NCI-H187 treated with DMSO at 0.1 percent for 48 hours (cell line): ENCODE measurements at places on chromosomes 1 and 21.

- no peak for DNase-seq
These were observed 13.5 kb downstream of the OLFML2B start for GRCh38 chr1:162010175-162010506.

GRCh38 chr1:172654535-172654934 lies 4.4 kb upstream of the FASLG start:
- DNase-seq, result no peak

GRCh38 chr1:234504969-234505768 lies 26.2 kb upstream of the TARBP1 start:
- no peak for DNase-seq

GRCh38 chr1:215345766-215346165 lies 221.3 kb upstream of the KCTD3 start:
- no peak for DNase-seq

DNA sequence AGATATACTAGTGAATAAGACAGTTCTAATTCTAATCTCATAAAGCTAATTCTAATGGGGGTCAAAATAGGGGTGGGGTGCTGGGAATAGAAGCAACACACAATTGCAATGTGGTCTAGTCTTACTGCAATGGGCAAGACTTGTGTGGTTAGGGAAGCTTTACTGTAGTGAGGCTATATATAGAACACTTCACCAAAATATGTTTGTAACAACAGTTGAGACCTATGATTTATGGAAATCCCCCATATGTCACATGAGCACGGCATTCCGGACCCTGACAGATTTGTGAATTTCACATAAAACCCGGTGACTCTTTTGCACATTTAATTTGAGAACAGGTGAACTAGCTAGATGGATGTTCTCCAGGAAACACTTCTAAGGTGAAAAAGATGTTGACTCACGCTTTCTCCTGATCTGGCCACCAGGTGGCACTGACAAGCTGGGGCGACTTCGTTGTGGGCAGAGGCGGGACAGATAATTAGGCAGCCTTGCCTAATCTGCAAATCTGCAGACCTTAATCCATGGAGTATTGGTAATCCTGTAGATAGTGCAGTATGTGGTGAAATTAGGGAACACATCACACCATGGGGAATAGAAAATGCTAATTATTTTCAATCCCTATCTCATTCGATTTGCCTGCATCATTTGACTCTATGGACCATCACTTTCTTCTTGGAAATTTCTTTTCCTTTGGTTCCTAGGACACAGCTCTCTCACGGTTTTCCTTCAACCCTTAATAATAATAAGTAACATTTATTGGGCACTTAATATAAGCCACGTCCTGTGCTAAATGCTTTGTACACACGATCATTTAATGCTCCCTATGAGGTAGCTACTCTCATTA lies 37.7 kb downstream of the KIAA0040 start:
- DNase-seq, result no peak

GRCh38 chr1:32754317-32755097 lies 51.9 kb upstream of the SYNC start:
- DNase-seq, result no peak

- DNase-seq, result no peak
These were observed 1.9 kb downstream of the PRDM16 start for GRCh38 chr1:3070644-3071564.

DNA sequence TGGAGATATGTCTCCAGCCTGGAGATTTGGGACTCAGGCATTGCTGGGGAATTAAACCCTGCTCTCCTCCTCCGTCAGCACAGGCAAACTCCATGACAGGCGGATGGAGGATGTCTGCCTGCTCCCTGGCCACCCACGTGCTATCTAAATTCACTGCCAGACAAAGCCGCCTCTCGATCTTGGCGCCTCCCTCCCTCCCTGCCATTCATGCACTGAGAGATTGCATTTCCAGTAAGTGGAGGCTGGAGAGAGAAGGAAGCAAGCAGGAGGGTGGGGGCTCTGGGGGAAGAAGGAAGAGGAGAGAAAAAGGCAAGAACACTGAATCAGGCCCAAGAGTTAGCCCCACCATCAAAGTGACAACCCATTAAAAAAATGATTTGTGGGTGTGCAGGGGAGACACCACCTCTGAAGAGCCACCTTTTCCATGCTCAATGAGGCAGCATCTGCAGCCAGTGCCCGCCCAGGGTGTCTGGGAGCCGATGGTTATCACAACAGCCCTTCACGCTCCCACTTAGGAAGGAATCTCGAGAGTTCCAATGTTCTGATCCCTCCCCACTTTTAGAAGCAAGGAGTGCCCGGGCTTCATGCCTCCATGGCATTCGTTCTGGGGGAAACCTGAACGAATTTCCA lies 183.0 kb downstream of the HIVEP3 start:
- peak; percentile 86 for DNase-seq

DNA sequence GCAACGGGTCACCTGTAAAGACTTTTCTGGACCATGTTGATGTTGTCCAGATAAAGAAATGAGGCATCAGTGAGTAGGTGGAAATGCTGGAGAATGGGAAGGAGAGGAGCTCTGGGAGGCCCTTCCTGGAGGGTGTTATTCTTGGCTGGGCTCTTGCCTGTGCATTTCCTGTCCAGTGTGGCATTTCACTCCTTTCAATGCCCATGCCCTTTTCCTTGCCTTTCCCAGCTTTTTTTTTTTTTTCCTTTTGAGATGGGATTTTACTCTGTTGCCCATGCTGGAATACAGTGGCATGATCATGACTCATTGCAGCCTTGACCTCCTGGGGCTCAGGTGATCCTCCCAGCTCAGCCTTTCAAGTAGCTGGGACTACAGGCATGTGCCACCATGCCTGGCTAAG lies 11.8 kb downstream of the NOS1AP start:
- no peak for DNase-seq
